Stimulated activated CD8-positive, alpha-beta memory T cell treated with anti-CD3 and anti-CD28 coated beads, Interleukin-15, amount 100 ng/mL, for 24 hours (primary cell): ENCODE measurements at places on chromosomes 2 and 18.

DNA sequence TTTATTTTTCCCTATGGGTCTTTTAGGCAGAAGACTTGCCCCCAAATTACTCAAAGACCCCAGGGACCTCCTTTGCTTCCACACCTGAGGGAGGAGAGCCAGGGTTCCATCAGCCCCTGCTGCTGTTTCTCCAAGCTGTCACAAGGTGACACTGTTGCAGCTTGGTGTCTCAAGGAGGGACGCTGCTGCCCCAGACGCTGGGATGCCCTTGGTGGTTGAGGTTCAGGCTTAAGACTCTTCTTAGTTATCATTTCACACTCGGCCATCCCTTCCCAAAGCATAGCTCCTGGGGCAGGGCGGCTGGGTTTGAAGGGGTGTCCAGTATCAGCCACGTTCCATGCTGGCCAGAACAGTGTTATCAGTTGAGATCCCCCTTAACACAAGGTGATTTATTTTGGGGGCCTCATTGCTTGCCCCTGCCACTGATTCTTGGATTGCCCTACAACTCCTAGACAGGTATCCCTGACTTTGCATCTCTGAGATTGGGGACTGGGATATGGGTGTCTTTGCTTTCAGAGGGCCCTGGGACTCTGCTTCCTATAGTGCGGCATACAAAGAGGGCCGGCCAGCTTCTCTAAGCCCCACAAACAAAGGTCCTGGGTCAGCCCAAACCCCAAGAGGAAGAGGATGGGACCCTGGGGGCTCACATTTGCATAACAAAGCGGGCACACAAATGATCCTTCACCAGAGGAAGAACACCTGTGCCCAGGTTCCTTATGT is 22.7 kb downstream of the GPR55 start:
- no peak for DNase-seq

GRCh38 chr2:100554798-100555407 is 7.9 kb upstream of the PDCL3 start:
- DNase-seq: no peak

- DNase-seq: no peak
Observed at GRCh38 chr2:166775176-166775575, 113.1 kb upstream of the XIRP2 start.

DNA sequence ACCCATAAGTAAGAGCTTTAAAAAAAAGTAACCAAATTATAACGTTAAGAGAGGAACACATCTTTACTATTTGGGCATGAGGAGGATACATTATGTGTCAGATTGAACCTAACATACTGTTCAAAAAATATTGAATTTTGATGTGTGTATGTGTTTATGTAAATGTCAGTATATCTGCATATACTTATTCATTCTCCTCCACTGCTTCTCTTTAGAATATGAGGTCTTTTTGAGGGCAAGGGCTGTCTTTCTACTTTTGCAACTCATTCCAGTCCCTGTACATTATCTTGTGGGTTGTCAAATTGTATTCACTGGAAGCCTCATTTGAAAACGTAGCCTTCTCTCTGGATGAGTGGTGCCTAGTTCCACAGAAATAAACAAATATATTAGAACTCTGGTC is 509.4 kb upstream of the HNMT start:
- no peak for DNase-seq

GRCh38 chr2:169072163-169072925 is 3.0 kb downstream of the DHRS9 start:
- DNase-seq: no peak

DNA sequence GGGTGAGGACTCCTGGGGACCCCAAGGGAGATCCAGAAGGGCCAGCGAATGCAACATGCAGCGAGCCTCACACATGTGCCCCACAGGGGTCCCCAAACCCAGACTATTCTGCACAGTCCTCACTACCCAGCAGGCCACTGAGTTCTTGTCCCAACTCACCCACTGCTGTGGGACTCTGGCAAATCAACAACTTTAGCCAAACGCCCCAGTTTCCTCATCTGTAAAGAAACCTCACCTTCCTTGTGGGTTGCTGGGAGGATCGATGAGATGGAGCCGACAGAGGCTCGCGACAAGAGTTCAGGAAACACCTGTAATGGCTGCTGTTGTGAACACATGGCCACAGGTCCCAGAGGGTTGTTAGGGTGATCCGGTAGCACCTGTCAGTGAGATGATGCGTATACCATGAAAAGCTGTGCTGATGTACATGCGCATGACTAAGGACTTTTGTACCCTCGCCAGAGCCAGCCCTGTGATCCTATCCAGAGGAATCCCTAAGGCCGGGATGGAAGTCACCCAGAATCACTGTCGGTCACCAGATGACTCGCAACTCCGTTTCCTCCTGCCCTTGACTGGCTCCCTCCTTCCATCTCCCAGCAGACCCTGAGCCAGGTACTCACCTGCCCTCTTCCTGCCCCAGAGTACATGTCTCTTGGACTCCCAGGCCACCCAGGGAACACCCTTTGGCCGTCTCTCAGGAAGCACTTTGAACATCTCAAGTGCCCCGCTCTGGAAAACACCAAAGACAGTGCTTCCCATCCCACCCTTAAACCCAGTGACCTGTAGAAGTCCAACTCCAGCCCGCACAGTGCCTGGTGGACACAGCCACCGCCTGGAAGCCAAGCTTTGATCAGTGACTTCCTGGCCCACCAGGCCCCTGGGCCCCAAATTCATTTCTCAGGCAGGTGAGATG is 103.3 kb upstream of the ID2 start:
- no peak for DNase-seq

- DNase-seq: no peak
Observed at GRCh38 chr2:20334605-20335203, 15.9 kb downstream of the PUM2 start.

GRCh38 chr18:59639821-59640220 is 57.4 kb downstream of the CCBE1 start:
- DNase-seq: no peak

- DNase-seq: no peak
Observed at GRCh38 chr2:70936165-70936978, 672 bp downstream of the ATP6V1B1 start.

- no peak for DNase-seq
Observed at GRCh38 chr2:232781765-232782164, 5.4 kb upstream of the KCNJ13 start.

DNA sequence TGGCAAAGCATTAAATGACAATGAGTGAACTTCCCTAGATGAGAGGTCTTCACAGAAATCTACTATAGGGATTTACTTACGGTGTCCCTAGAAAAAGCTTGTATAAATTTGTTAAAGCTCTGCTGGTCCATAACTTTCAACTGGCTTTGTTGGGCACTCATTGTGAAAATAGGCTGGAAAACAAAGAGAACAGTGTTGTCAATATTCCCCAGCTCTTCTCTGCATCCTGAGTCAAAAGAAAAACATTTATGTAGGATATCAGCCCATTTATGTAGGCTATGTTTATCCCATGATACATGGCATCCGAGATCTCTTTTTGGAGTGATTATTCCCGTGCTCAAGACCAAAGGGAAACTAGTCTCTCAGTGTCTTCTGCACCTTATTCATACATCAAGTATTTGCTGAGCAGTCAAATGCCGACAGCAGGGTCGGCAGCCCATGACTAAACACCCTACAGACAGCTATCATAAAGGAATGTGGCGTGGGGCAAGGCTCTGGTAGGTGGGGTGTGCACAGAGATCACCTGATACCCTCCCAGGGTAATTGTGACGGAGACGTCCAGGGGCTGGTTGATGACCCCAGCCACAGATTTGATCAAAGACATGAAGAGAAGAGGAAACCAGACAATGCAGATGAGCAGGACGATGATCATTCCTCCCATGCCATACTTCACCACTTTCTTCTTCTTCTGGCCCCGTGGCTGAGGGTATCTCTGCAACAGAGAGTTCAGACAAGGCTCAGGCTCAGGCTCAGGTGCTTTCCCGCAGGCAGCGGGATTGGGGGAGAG is 155.9 kb downstream of the NAPG start:
- DNase-seq: no peak

GRCh38 chr2:24576146-24576545 is 85.1 kb downstream of the NCOA1 start:
- DNase-seq: no peak

DNA sequence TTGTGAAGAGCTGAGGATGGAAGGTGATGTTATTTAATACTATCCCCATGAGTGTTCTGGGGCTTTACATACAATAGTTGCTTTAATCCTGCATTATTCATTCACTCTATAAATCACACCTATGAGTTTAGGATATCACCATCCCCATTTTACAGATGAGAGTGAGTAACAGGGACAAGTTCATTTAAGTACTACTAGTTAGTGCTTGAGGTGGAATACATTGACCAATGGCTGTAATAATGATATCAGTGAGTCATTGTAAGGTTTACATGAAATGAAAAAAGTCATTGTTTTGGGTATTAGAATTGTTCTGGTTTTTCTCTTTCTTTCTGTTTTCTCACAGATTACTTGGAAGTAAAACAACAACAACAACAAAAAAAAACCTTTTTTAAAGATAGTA is 42.5 kb downstream of the TANC1 start:
- DNase-seq: no peak

GRCh38 chr2:63680455-63680854 is 91.7 kb downstream of the MDH1 start:
- no peak for DNase-seq

- DNase-seq: no peak
Observed at GRCh38 chr2:145812165-145812554, 1292.2 kb upstream of the ZEB2 start.

GRCh38 chr2:157894694-157895435 is 18.7 kb upstream of the ACVR1 start:
- DNase-seq: no peak

GRCh38 chr2:196144513-196145126 is 26.8 kb downstream of the STK17B start:
- DNase-seq: no peak

DNA sequence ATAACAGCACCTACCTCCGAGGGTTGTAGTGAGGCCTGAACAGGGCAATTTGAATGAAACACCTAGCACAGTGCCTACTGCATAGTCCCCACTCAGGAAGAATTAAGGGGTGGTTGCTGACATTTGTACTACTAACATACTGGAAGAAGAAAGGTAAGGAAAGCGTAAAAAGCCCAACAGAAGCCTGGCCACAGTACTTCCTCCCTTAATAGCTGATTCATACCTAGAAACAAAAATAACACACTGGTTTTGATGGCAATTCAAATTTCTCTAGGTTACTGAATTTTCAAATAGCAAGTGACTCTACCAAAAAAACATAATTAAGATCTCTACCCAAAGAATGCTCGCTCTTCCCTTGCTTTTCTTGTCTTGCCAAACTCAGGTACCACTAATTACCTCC is 16.2 kb downstream of the SUCLG1 start:
- DNase-seq: no peak

- no peak for DNase-seq
Observed at GRCh38 chr2:24970483-24971285, 1.1 kb downstream of the DNAJC27 start.

GRCh38 chr2:135997380-135997779 is 12.0 kb upstream of the DARS1 start:
- no peak for DNase-seq

GRCh38 chr2:46701152-46701551 is 214.5 kb downstream of the MCFD2 start:
- DNase-seq: no peak

- no peak for DNase-seq
Observed at GRCh38 chr18:25813110-25813509, 277.3 kb downstream of the SS18 start.

GRCh38 chr2:209977386-209978239 is 24.8 kb upstream of the RPE start:
- DNase-seq: no peak

DNA sequence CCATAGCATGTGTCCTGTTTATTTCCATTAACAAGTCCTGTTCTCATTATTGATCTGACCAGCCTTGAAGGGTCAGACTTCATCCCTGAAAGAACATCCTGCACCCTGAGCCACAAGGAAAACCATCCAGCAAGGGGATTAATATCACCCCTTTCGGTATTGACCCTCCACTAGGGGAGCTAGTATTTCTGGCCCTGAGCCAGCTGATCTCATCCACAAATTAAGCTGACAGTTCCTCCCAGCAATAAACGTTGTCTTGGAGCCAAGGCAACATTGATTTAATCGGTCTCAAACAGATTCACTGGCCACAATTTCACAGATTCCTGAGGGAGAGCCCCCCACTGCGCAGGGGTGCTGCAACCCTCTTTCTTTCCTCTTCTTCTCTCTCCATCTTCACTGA is 353.1 kb upstream of the FANCL start:
- no peak for DNase-seq

DNA sequence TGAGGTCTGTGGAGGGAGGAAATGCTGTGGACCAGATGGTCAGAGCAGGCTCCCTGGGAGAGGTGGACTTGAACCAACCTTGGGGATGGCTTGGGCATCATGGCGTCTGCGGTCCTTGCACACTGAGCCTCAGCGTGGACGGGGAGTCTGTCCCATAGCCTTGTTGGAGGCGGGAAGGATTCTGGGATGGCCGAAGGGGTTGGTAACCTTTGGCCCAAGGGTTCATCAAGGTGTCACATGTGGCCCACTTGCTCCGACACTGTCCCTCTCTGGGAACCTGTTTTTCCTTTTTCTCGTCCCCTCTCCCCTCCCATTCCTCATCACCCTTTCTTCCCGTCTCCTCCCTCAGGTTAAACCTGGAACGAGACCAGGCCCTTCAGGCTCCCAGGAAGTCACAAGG is 66.4 kb downstream of the MAPK4 start:
- no peak for DNase-seq

DNA sequence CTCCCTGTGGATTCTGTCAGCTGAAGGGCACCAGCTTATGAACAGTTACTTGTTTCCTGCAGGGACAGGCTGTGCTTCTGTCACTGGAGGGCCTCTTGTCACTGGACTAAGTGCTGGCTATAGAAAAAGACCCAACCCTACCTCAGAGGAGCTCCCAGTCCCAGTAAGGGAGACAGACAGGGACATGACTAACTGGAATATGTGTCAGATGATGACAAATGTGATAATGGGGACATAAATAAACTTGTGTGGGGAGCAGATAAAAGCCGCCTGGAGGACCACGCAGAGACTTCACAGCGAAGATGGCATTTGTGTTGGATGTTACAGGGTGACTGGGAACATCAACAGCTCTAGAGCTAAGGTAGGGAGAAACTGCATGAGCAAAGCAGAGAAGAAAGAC is 95.0 kb downstream of the MAPRE2 start:
- DNase-seq: no peak

GRCh38 chr2:5467178-5467905 is 224.8 kb upstream of the SOX11 start:
- no peak for DNase-seq

DNA sequence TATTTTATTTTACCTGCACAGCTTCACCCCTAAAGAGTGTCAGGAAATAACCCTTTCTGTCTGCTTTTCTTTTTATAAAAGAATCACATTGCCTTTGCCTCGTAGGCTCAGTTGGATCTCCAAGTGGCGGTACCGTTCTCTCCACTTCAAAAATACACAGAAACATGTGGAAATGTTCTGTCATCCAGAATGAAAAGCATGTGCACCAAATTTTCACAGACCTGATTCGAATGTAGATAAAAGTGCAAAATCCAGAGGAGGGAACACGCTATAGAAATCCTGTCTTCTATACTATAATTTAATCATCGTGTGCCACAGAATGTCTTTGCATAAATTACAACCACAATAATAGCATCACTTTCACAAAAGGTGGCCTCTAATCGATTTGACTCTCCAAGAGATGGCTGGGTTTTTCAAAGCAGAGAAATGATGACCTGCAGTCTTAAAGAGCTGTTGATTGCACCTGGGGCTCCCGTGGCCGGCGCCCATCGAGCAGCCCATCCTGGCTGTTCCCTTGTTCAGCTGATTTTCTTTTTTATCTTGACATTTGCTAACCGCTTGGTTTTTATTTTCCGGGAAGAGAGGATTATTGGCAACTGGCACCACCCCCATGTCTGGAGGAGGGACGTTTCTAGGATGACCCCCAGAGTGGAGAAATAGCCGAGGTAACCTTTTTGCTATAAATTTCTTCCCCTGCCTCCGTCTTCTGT is 290.2 kb downstream of the SOX11 start:
- no peak for DNase-seq
